NCI-H2081 treated with DMSO at 0.1 percent for 48 hours (cell line): ENCODE measurements at places on chromosomes 12 and 14.

DNA sequence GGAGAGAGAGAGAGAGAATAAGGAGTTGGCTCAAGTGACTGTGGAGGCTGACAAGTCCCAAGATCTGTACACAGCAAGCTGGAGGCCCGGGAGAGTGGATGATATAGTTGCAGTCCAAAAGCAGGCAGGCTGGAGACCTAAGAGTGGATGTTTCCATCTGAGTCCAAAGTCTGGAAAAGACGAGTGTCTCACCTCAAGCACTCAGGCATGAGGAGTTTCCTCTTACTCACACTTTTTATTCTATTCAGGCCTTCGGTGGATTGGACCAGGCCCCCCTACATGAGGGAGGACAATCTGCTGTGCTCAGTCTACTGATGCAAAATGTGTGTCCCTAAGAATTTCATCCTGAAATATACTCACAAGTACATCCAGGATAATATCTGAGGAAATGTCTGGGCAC, 484.6 kb downstream of the VRK1 start:
- no peak for DNase-seq

DNA sequence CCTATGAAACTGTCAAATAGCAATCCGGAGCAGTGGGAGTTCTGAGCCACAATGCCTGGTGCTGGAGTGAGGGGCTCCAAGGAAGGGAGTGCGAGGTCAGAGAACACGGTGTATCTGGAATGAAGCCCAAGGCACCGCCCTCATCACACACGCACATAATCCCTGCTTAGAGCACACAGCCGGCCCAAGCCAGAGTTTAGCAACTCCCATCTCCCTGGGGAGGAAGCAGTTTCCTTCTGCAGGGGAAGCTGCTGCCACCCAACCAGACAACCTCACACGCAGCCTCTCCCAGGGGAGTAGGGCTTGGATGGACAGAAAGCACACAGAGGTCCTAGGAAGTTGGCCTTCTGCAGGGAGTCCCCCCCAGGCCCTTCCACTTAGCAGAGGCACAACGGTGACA, 31.3 kb downstream of the ACTN1 start:
- DNase-seq = no peak

DNA sequence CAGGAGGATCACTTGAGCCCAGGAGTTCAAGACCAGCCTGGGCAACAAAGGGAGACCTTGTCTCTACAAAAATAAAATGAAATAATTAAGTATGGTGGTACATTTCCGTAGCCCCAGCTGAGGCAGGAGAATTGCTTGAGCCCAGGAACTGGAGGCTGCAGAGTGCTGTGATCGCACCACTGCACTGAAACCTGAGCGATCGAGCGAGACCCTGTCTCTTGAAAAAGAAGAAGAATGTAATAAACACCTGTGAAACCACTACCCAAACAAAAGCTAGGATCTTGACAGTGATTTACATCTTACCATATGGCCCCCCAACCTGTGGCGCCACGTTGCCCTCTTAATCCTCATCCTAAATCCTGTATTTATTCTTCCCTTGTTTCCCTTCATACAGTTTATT, 5.7 kb upstream of the DTX1 start:
- no peak for DNase-seq

DNA sequence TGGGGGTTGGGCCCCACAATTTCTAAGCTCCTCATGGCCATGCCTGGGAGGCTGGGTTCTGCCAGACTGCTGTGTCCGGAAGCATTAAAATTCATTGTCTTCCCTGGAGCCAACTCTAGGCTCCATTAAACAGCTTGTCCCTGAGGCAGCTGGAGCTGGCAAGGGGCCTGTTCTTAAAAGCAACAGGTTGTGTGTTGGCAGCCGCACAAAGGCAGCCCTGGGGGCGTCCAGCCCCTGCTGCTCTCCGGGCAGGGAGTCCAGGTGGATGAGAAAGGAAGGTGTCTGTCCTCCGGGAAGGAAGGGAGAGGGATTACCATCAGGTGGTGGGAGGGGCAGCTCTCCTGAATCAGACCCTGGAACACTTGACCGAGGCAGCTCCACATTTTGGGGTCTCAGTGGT, 98.9 kb downstream of the CHST11 start:
- DNase-seq = peak; percentile 76

DNA sequence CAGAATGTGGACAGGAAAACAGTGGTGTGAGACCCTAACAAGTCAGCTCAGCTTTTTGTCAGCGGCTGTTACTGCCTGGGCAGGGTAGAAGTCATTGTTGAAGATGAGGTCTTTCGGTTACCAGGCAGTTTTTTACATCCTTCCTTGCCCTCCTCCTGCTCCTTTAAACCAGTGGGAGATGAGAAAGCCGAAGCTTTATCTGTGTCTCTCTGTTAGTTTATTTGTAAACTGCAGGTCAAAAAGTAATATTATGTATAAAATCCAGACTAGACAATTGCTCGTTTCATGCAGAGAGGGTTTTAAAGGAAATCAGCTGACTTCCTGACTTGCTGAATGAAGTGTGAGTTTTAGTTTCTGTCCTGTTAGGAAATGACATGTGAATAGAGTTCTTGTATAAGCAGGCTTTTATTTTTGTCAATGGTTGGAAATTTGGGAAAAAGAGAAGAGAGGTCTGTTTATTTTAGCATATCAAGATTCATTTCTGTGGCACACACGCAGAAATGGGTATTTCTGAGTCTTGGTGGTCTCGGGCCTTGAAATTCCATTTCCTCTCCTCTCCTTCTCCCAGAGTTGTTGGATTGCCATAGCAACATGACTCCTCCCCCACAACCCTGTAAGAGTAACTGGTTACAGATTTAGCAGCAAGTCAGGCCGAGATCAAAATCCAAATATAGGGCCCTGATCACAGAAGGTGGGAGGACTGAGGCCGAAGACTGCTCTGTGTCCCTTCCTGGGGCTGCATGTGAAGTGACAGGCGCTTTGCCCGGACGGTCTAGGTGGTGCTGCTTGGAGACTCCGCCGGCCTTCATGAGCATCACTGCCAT, 60.8 kb downstream of the SAMD4A start:
- no peak for DNase-seq
